Stomach (tissue), 19 donors: ENCODE measurements at places on chromosomes 4 and X. TPM values are rescaled to one million over a fixed set of nuclear protein-coding genes. Genes with fewer than 3 reads are reported as not detected.

DNA sequence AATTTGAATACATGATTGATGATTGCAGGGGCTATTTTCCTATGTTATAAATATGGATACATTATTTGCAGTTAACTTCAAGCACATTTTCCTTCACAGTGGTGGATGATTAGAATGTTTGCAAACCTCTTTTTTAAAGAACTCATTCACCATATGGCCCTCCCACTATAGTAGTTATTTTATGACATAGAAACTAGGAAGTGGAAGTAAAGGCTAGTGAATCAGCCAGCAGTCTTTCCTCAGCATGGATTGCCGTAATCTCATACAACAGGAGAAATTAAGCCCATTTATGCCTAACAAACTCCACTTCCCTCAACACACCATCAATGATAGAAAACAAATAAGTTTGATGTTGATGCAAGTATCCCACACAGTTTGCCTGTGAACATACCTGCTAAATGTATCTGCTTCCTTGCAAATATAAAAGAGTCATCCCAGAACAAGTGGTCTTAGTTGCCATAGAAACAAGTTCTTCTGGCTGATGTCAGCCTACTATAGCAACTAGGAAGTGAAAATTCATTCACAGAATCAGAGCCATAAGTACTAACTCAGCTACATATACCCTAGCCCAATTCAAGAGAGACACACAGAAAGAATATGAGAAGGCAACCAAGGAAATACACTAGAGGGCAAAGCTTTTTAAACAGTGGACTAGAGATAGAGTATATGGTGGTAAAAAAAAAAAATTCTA is 100.9 kb upstream of the RADX start:
- no peak overlapping the region for H3K27ac ChIP-seq
- H3K36me3 ChIP-seq = no peaks in the 10 kb centered on the region
- no peak for DNase-seq
- H3K4me1 ChIP-seq = no peaks in the 10 kb centered on the region

DNA sequence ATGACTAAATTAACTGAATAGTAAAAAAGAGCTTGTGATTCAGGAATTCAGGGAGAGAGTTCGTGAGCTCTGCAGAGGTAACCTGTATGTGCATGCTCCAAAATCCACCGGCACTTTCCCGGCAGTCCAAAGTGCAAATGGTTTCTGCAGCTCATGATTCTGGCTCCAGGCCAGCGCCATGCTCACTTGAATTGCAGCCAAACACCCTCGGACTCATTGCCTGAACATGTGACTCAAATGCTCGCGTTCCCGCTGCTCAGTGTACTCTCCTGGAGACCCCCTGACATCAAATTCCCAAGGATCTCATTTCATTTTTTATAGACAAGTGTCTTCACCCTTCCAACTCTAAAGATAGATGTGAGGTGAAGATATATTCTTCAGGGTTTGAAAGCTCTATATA is 44.1 kb upstream of the SH3RF1 start:
- peak overlapping the region; percentile 53 for H3K27ac ChIP-seq
- peak; percentile 92 for DNase-seq
- no peaks in the 10 kb centered on the region for H3K36me3 ChIP-seq
- H3K27me3 ChIP-seq = no peaks in the 10 kb centered on the region
- H3K4me1 ChIP-seq = peaks cover 37% of the 10 kb centered on the region
- H3K4me3 ChIP-seq = no peak overlapping the region

Gene GPC3
- 2.7 TPM for total RNA-seq

DNA sequence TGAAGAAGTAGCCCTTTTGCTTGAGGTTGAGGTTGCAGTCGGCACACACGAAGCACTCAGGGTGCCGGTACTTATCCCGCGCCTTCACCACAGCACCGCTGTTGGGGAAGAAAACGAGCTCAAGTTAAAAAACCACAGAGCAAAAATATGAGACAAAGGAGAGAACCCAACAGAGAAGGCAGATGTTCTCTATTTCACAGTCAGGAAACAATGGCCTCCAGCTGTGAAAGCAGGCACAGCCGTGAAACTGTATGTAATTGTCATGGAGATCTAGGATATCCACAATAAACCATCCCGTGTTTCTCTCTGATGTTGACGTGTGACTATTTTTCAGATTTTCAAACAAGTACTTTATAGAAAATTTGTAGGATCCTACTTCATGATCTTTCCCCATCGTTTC is 30.9 kb upstream of the CCDC110 start:
- DNase-seq = no peak
- no peaks in the 10 kb centered on the region for H3K27me3 ChIP-seq
- peaks cover 17% of the 10 kb centered on the region for H3K4me1 ChIP-seq
- peaks cover 5% of the 10 kb centered on the region for H3K36me3 ChIP-seq
- no peak overlapping the region for H3K27ac ChIP-seq
- no peak overlapping the region for H3K4me3 ChIP-seq

Gene CFP
- not detected for total RNA-seq

GRCh38 chr4:151417164-151417571 is 8.2 kb downstream of the FHIP1A start:
- H3K36me3 ChIP-seq = no peaks in the 10 kb centered on the region
- H3K4me3 ChIP-seq = no peak overlapping the region
- no peak overlapping the region for H3K27ac ChIP-seq

Gene RHOXF2B
- not detected for total RNA-seq

Gene DHRSX
- total RNA-seq = 24.8 TPM

DNA sequence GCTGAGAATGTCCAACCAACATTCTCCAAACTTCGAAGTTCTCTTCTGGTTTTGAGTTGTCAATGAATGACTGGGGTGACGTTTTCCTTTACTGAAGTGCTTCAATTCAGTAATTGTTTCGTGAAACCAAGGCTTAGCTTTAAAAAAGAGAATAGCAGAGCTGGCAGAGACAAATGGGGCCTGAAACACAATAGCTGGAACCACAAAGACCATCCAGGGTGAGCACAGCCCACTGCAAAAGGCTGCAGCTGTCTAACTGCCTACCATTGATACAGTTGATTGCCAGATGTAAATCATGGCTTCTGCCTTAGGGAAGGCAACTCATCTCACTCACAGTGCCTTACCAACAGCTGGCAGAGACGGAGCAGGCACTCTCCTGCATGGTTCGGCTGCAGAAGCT is 78.7 kb upstream of the ZNF518B start:
- no peaks in the 10 kb centered on the region for H3K4me1 ChIP-seq
- H3K27me3 ChIP-seq = no peaks in the 10 kb centered on the region
- DNase-seq = no peak
- H3K36me3 ChIP-seq = no peaks in the 10 kb centered on the region

DNA sequence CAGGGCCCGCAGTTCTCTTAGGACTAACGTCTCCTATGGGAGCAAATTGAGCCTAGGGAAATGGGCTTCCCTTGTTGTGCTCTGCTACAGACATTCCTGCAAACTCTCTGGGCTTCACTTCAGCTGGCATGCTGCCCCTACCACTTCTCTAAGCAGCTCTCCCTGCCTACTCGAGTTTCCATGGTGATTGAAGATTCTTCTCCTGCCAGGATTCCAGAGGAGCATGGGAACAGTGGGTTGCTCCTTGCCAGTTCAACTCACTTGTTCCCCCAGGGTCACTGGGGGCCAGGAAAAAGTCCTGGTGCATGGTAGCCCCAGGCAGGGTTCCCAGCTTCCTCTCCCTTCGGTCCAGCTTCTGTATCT is 21.1 kb upstream of the WDR17 start:
- no peaks in the 10 kb centered on the region for H3K27me3 ChIP-seq
- H3K4me3 ChIP-seq = no peak overlapping the region
- H3K36me3 ChIP-seq = no peaks in the 10 kb centered on the region
- no peaks in the 10 kb centered on the region for H3K4me1 ChIP-seq
- DNase-seq = peak; percentile 12
- no peak overlapping the region for H3K27ac ChIP-seq

DNA sequence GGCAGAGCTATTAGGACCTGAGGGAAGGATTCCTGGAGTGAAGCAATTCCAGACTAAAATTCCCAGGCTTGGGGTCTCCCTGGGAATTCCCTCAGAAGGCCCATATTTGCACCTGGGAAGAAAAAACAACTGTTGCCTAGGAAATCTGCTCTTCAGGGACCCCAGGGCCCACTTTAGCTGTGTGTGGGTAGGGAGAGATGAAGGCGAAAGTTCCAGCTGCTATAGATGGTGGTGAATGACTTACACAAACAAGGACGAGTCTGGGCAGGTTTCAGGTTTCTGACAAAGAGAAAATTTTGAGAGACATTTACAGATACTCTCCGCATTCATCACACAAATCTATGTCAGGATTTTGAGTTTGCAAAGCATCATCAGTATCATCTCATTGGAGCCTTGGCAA is 126.1 kb downstream of the GPC3 start:
- H3K4me1 ChIP-seq = no peaks in the 10 kb centered on the region
- H3K27ac ChIP-seq = no peak overlapping the region
- no peaks in the 10 kb centered on the region for H3K27me3 ChIP-seq
- H3K36me3 ChIP-seq = no peaks in the 10 kb centered on the region

DNA sequence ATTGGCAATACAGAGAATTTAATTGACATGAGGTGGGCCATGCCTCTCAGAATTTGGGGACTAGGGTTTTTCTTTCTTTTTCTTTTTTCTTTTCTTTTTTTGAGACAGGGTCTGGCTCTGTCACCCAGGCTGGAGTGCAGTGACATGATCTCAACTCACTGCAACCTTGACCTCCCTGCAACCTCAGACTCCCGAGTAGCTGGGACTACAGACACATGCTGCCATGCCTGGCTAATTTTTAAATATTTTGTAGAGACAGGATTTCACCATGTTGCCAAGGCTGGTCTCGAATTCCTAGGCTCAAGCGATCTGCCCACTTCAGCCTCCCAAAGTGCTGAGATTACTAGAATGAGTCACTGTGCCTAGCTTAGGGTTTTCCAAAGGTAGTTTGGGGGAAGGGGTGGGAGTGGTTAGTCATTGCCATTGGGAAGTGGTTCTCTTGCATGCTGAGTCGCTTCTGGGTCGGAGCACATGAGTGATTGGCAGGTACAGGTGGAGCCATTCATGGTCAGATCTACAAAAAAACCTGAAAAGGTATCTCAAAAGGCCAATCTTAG is 54.5 kb downstream of the MID2 start:
- H3K36me3 ChIP-seq = no peaks in the 10 kb centered on the region
- DNase-seq = no peak
- H3K27me3 ChIP-seq = no peaks in the 10 kb centered on the region
- H3K4me3 ChIP-seq = no peak overlapping the region

Gene CENPVL1
- not detected for total RNA-seq

Gene CTSO
- total RNA-seq = 41.7 TPM

- H3K36me3 ChIP-seq = no peaks in the 10 kb centered on the region
- no peak overlapping the region for H3K4me3 ChIP-seq
- no peak for DNase-seq
- H3K4me1 ChIP-seq = peaks cover 3% of the 10 kb centered on the region
- H3K27me3 ChIP-seq = no peaks in the 10 kb centered on the region
Measured at GRCh38 chrX:108216919-108217571, 125.5 kb downstream of the ATG4A start.

Gene MAGEA4
- not detected for total RNA-seq

- DNase-seq = no peak
- H3K4me3 ChIP-seq = no peak overlapping the region
- H3K36me3 ChIP-seq = no peaks in the 10 kb centered on the region
- H3K4me1 ChIP-seq = no peaks in the 10 kb centered on the region
Measured at GRCh38 chr4:55242506-55242905, 103.5 kb upstream of the SRD5A3 start.

Gene LPAR4
- total RNA-seq = not detected

- H3K36me3 ChIP-seq = peaks cover 1% of the 10 kb centered on the region
- H3K27ac ChIP-seq = no peak overlapping the region
- H3K27me3 ChIP-seq = no peaks in the 10 kb centered on the region
- peak; percentile 83 for DNase-seq
- H3K4me3 ChIP-seq = no peak overlapping the region
Measured at GRCh38 chr4:40149960-40150385, 46.9 kb upstream of the RHOH start.

Gene BEX1
- not detected for total RNA-seq

Gene BMX
- 3.3 TPM for total RNA-seq

- no peak overlapping the region for H3K27ac ChIP-seq
- no peaks in the 10 kb centered on the region for H3K36me3 ChIP-seq
- no peak for DNase-seq
- H3K4me1 ChIP-seq = peaks cover 12% of the 10 kb centered on the region
- no peaks in the 10 kb centered on the region for H3K27me3 ChIP-seq
Measured at GRCh38 chr4:186666252-186666651, 57.4 kb downstream of the FAT1 start.

DNA sequence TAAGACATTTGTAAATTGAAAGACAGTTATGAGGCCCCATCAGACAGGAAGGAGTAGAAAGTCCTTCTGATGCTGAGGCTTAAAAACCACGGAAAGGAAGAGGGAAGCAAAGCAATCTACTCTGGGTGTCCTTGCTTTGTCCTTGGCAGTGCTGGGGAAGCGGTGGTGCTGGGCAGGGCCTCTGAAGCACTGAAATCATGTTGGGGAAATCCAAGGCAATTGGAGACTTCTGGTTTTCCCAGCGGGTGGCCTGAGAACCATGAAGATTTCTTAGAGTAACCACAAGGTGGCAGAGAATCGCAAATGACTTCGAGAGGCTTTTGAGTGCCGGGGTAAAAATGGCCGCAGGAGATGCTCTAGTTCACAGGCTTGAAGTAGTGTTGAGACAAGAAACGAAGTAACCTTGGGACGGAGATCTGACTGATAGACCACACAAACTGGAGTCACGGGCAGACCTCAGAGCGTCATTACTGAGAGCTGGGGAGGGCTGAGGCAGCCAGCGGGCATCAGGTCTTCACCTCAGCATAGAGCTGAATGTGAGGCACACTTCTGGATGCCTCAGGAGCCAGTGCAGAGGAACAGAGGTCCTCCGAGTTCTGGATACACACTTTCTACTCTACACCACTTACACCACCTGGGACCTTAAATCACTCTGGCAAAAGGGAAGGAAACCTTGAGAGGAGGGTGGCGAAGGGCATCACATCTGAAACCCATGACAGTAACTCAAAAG is 130.7 kb upstream of the GPRIN3 start:
- H3K4me3 ChIP-seq = no peak overlapping the region
- no peak overlapping the region for H3K27ac ChIP-seq
- H3K36me3 ChIP-seq = no peaks in the 10 kb centered on the region

GRCh38 chrX:2313864-2314640 is 186.7 kb downstream of the DHRSX start:
- H3K27me3 ChIP-seq = no peaks in the 10 kb centered on the region
- no peak overlapping the region for H3K27ac ChIP-seq
- peaks cover 3% of the 10 kb centered on the region for H3K4me1 ChIP-seq
- no peak for DNase-seq
- no peak overlapping the region for H3K4me3 ChIP-seq
- no peaks in the 10 kb centered on the region for H3K36me3 ChIP-seq

DNA sequence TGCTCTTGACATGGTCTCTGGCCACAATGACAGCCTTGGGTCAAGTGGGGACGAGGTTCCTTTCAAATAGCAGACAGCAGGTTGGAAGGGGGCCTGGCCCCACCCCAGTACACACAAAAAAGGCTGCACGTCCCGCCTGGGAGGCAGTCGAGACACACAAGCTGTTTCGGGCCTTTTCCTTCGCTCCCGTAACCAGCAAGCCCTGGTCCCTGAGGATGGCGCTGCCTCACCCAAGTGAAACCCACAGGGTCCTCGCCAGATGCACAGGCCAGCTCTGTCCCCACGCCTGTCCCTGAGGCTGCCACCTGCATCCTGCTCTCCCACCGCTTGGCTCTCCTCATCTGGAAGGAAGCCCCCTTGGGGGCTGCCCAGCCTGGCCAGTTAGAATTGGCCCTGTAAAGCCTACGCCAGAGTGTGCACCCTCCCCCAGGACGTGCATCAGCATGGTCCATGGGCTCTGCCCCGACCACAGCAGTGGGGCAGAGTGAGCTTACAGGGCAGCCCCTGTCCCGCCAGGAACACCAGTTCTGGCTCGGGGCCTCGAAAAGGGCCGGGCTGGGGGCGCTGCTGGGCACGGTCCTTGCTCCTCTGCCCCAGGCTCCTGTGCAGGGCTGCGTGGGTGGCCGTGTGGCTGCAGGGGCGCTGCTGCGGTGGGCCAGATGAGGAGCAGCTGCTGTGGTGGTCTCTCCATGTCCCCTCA is 2.0 kb downstream of the CPLX1 start:
- DNase-seq = no peak
- H3K27me3 ChIP-seq = peaks cover 72% of the 10 kb centered on the region
- H3K27ac ChIP-seq = no peak overlapping the region
- H3K36me3 ChIP-seq = no peaks in the 10 kb centered on the region
- no peak overlapping the region for H3K4me3 ChIP-seq

Gene MFAP3L
- 1.2 TPM for total RNA-seq

Gene SPIN2A
- total RNA-seq = 2.9 TPM
